ENCODE measurements at places on chromosomes 6 and 20.

GRCh38 chr20:43857932-43858331, 56.7 kb upstream of the TOX2 start:
- DNase-seq: no peak

DNA sequence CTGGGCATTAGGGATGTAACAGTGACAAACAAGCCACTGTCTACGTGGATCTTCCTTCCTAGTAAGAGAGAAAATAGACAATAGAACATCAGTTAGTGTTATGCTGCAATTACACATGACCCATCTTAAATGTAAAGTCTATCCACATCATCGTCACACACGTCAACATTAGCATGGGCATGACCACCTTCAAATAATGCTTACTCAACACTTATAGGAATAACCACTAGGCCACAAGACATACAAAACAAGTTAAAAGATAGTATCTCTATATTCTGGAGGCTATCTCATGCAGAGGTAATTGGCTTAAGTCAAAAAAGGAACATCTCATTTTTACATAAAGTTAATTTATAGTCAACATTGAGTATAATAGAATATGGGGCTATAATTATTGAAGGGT, 156.5 kb downstream of the MOXD1 start:
- DNase-seq: no peak

DNA sequence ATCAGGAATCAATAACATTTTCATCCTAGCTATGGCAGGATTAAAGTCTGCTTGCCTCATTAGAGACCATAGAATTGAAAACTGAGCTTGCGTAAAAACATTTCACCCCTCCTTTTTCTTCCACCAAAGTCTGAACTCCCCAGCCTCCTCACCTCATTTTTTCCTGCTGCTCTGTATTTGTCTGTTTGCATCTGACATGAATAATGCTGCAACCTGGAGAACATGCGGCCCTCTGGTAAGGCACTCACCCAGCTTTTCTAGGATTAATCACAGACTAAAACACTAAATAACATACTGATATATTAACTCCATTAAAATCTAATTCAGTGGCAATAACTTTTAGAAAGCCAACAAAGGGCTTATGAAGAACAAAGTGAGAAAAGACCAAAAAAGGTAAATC, 677.7 kb upstream of the NRSN1 start:
- no peak for DNase-seq

DNA sequence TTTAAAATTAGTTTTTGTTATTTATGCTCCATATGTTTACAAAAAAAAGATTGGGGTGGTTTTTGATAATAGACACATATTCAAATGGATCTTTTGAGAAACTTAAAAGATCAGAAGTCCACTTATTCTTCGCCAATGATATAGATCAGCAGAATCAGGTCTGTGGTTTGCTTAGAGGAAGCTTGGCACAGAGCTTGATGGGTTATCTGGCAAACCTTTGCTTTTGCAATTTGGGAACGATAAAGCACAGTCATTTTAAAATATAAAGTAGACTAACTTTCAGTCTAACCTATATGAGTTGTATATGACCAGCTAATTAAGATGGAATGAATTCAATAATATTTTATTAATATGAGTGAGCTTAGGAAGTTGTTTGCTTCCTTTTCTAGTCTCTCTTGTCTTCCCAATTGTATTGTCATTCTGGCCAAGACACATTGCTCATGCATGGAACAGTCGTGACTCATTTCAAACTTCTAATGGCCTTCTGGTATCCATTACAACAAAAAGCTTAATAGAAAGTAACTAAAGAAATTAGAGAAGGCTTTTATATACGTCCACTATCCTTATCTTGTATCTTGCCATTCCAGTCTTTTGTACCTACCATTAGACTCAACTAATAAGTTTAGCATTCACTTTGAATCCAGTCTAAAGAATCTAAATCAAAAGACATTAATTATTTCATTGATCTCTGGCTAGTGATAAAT, 118.7 kb downstream of the TBX18 start:
- peak; percentile 31 for DNase-seq

- DNase-seq: no peak
Observed at GRCh38 chr6:81878479-81878878, 126.0 kb upstream of the TENT5A start.

- DNase-seq: no peak
Observed at GRCh38 chr20:19022791-19023448, 189.5 kb upstream of the SLC24A3 start.

DNA sequence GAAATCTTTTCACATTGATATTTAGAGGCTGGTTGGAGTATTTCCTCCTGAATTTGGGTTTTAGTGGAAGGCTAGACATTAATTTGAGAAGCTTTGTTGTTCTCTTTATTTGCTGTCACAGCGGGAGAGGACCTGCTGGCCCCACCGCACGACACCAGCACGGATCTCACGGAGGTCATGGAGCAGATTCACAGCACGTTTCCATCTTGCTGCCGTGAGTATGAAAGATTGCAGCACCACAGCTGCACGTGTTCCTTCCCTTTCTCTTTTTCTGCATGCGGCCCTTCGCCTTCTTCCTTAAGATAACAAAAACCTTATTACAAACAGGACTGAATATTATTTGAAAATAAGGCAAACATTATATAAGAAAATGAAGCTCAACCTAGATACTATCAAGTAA, 555.5 kb downstream of the UTRN start:
- no peak for DNase-seq

DNA sequence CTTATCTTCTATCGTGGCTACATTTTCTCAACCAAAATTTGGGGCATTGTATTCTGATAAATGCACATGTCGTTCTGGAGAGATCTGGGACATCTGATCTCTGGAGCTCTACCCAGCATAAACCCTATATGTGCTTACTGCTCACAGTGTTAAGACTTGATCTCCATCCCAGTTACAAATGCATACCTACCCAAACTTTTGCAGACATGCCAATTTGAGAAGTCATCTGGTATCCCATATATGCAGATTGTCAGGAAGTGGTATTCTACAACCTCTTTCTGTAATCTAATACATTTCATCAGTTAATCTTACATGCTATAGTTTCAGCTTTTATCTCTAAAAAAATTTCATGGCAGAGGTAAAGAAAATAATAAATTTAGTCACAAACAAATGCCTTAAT, 11.2 kb downstream of the BAG2 start:
- DNase-seq: no peak

- DNase-seq: no peak
Observed at GRCh38 chr6:132995009-132995408, 180.6 kb downstream of the RPS12 start.

DNA sequence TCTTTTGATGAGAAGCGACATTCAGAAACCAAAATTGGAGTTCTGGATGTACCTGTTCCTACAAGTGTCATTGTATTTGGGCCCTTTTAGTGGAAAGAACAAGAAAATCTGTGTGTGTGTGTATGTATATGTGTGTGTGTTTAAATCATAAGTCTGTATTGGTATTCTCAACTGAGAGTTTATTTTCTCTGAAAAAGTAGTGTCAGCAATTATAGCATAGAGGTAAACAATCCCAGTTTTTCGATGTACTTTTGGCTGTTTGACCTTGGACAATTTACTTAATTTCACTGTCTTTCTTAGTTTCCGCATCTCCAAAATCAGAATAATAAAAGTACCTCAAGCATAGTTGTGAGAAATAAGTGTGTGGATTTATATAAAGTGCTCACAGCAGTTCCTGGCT, 57.2 kb downstream of the EYA4 start:
- DNase-seq: no peak
